ENCODE measurements at places on chromosomes 13 and 19. TPM values are rescaled to one million over a fixed set of nuclear protein-coding genes. Genes with fewer than 3 reads are reported as not detected.

GRCh38 chr13:112270951-112271350 lies 105.2 kb upstream of the SPACA7 start:
- no peak for DNase-seq
- no peaks in the 10 kb centered on the region for H3K36me3 ChIP-seq
- H3K27me3 ChIP-seq = no peaks in the 10 kb centered on the region
- no peaks in the 10 kb centered on the region for H3K4me1 ChIP-seq

DNA sequence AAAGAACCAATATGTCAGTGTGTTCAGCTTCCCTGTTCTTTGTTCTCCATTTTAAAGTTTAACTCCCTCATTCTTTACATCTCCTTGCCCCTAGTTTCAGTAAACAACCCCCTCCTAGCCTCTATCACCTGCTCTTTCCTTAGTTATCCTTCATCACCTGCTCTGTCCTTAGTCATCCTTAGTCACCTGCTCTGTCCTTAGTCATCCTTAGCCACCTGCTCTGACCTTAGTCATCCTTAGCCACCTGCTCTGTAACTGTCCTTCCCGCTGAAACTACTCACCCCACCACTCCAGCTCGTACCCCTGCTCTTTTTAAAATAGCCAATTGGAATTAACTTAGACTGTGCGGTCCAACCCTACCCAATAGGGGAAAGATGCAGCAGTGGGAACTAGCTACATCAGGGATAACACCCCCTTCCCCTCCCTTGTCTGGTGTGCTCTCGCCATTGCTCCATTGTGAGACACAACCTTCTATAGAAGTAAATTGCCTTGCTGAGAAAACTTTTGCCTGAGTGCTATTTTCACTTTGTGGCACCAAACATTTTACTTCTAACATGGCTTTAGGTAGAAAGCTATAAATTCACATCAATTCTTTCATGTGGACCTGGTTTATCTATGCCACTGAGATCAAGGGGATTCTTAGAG lies 16.2 kb downstream of the EDNRB start:
- H3K27me3 ChIP-seq = no peaks in the 10 kb centered on the region
- no peak for DNase-seq
- H3K27ac ChIP-seq = no peak overlapping the region
- no peaks in the 10 kb centered on the region for H3K36me3 ChIP-seq
- no peak overlapping the region for H3K4me3 ChIP-seq

- no peaks in the 10 kb centered on the region for H3K27me3 ChIP-seq
- no peak overlapping the region for H3K27ac ChIP-seq
- no peak for DNase-seq
- no peaks in the 10 kb centered on the region for H3K4me1 ChIP-seq
- H3K36me3 ChIP-seq = no peaks in the 10 kb centered on the region
- no peak overlapping the region for H3K4me3 ChIP-seq
Observed at GRCh38 chr19:44626048-44626624, 12.8 kb downstream of the IGSF23 start.

GRCh38 chr19:18832306-18833140 lies 764 bp downstream of the UPF1 start:
- peaks cover 33% of the 10 kb centered on the region for H3K4me1 ChIP-seq
- no peak overlapping the region for H3K27ac ChIP-seq
- no peaks in the 10 kb centered on the region for H3K27me3 ChIP-seq
- H3K36me3 ChIP-seq = no peaks in the 10 kb centered on the region

GRCh38 chr13:50617134-50617721 lies 226.3 kb downstream of the DLEU7 start:
- H3K27me3 ChIP-seq = no peaks in the 10 kb centered on the region
- H3K27ac ChIP-seq = no peak overlapping the region
- H3K4me1 ChIP-seq = peaks cover 6% of the 10 kb centered on the region
- H3K36me3 ChIP-seq = no peaks in the 10 kb centered on the region
- no peak overlapping the region for H3K4me3 ChIP-seq

GRCh38 chr19:29176981-29177754 lies 35.8 kb downstream of the UQCRFS1 start:
- no peak overlapping the region for H3K4me3 ChIP-seq
- no peaks in the 10 kb centered on the region for H3K27me3 ChIP-seq
- H3K36me3 ChIP-seq = no peaks in the 10 kb centered on the region
- H3K27ac ChIP-seq = no peak overlapping the region
- no peaks in the 10 kb centered on the region for H3K4me1 ChIP-seq
- DNase-seq = no peak

DNA sequence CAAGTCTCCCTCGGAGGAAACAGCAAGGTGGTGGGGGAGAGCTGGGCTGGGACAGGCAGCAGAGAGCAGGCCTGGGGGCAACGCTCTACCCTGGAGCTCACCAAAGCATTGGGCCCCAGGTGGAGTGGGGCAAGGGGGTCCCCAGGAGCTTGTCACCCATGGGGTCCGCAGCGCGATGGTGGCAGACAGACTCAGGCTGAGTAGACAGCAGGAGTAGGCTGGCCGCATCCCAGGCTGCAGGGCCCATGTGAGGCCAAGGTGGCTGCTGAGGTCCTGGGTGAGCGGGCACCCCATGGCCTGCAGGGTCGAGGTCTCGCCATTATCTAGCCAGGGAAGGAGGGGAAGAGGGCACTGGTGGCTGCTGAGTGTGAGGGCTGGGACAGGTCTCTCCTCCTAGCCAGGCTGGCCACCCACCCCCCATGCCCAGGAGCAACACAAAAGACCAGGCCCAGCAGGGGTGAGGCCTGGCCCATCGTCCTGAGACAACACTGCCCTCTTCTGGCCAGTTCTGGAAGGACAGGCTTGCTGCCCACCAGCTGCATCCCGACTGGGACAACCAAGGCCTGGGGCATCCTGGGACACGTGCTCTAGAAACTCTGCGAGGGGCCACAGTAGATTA lies 33.1 kb downstream of the CEBPG start:
- H3K4me3 ChIP-seq = no peak overlapping the region
- H3K27ac ChIP-seq = no peak overlapping the region
- no peaks in the 10 kb centered on the region for H3K4me1 ChIP-seq

DNA sequence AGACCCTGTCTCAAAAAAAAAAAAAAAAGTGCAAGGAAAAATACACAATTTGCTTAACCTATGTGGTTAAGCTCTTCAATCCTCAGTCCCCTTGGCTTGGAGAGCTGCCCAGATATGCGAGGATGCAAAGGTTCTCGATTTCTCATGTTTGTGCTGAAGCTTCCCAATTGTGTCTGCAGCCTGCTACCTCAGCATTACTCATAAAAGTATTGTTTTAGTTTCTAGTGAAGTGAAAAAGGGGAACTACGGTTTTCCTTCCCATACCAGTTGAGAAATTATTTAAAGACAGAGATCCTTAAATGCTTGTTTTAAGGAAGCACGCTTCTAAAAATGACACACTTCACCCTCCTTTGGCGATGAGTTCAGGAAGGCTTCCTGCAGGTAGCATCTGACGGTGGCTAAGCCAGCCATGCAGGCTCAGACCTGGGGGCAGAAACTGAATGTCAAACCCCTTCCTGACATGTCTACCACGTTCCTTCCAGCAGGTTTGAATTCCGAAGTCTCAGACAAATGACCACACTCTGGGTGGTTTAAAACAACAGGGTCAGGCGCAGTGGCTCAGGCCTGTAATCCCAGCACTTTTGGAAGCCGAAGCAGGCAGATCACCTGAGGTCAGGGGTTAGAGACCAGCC lies 47.9 kb downstream of the RUBCNL start:
- H3K27me3 ChIP-seq = no peaks in the 10 kb centered on the region
- no peak overlapping the region for H3K4me3 ChIP-seq
- no peaks in the 10 kb centered on the region for H3K36me3 ChIP-seq
- peak overlapping the region; percentile 67 for H3K27ac ChIP-seq
- H3K4me1 ChIP-seq = no peaks in the 10 kb centered on the region

- no peaks in the 10 kb centered on the region for H3K36me3 ChIP-seq
- no peak overlapping the region for H3K4me3 ChIP-seq
- peaks cover under 1% of the 10 kb centered on the region for H3K4me1 ChIP-seq
Observed at GRCh38 chr19:51724543-51724942, 752 bp upstream of the HAS1 start.

Gene IFNL2
- total RNA-seq = not detected

DNA sequence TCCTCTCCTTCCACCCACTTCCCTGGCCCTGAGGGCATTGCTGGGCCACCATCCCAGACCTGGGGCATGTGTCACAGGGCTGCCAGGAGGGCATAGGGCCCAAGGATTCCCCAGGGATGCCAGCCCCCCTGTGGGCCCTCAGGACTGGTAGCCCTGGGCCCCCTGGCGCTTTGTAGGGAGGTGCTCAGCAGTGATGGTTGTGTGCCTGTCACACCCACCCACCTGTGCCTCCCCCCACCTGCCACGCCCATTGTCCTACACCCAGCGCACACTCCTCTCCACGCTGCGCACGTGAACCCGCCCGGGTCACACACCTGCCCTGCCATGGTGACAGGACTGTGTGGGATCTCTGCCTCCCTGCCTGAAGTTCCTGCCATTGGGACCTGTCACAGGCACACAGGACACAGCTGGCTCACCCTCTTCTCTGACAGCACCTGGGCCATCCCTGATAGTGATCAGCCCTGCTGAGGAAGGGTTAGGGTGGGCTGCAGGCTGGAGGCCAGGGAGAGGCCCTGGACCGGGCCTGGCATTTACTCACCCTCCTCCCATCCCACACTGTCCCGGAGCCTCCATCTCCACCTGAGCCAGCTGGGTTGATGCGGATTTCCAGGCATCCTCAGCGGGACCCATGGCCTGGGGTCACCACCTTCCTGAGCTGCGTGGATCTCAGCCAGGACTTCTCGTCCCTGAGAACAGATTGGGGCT lies 23.9 kb downstream of the WTIP start:
- no peaks in the 10 kb centered on the region for H3K4me1 ChIP-seq
- no peak for DNase-seq
- H3K4me3 ChIP-seq = no peak overlapping the region

GRCh38 chr13:33728271-33729037 lies 89.5 kb upstream of the RFC3 start:
- H3K36me3 ChIP-seq = no peaks in the 10 kb centered on the region
- no peak overlapping the region for H3K4me3 ChIP-seq
- H3K4me1 ChIP-seq = peaks cover 3% of the 10 kb centered on the region
- peak overlapping the region; percentile 64 for H3K27ac ChIP-seq
- H3K27me3 ChIP-seq = no peaks in the 10 kb centered on the region

DNA sequence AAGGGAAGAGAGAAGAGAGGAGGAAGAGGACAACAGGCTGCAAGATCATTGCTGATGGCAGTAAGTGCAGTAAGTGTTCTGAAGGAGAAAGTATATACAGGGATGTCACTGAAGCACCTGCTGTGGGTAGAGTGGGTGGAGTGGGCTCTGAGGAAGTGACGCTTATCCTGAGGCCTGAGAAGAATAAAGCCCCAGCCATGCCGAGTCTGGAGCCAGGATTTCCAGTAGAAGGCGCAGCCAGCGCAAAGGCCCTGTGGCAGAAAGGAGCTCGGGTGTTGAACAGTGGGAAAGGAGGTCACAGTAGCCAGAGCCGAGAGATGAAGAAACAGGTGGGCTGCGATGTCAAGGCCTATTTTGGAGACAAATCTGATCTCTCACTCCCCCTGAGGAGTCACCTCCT lies 31.8 kb upstream of the ADGRE5 start:
- no peak for DNase-seq
- no peak overlapping the region for H3K4me3 ChIP-seq
- no peaks in the 10 kb centered on the region for H3K27me3 ChIP-seq
- no peaks in the 10 kb centered on the region for H3K36me3 ChIP-seq
- H3K27ac ChIP-seq = no peak overlapping the region

Gene DCLK1
- total RNA-seq = 2.0 TPM

DNA sequence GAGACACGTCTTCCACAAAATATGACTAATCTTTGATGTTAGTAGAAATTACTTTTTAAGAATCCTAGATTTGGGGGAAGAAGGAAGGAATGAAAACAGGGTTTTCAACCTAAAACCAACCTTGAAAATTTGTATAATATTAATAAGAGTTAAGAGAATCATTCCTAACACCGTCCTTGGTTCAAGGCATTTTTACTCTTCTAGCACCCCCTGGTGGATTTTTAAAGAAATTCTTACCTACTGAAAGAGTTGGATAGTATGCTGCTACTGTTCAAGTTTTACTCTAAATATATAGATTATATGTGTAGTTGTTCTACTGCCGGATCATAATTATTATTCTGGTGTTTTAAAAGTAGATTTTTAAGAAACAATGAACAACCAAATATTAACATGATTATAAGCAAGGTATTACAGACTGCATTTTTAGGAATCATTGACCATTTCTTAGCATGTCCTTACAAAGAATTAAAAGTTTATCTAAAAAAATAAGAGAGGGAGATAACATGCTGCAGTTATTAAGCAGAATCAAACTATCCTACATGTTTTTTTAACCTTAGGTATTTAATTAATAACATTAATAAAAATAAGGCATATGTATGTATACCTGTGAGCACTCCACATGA lies 7.4 kb upstream of the SLITRK6 start:
- H3K36me3 ChIP-seq = no peaks in the 10 kb centered on the region
- no peak overlapping the region for H3K4me3 ChIP-seq
- no peak overlapping the region for H3K27ac ChIP-seq
- H3K4me1 ChIP-seq = no peaks in the 10 kb centered on the region
- no peaks in the 10 kb centered on the region for H3K27me3 ChIP-seq

Gene SEMA6B
- total RNA-seq = 49.5 TPM

Gene PSG11
- total RNA-seq = not detected

Gene ZIC5
- not detected for total RNA-seq

Gene CBY2
- not detected for total RNA-seq

GRCh38 chr13:61415058-61415721 lies 459 bp downstream of the PCDH20 start:
- H3K27ac ChIP-seq = no peak overlapping the region
- peaks cover 3% of the 10 kb centered on the region for H3K27me3 ChIP-seq
- no peak for DNase-seq
- no peaks in the 10 kb centered on the region for H3K36me3 ChIP-seq
- H3K4me3 ChIP-seq = no peak overlapping the region

Gene PLEKHJ1
- total RNA-seq = 74.4 TPM

DNA sequence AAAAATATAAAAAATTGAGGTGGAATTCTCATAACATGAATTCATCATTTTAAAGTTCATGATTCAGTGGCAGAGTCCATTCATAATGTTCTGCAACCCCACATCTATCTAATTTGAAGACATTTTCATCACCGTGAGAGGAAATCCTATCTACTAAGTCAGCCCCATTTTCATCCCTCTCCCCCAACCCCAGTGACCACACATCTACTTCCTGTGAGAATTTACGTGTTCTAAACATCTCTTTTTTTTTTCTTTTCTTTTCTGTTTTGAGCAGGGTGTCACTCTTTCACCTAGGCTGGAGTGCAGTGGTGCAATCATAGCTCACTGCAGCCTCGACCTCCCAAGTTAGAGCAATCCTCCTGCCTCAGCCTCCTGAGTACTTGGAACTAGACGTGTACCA lies 17.5 kb downstream of the ATCAY start:
- H3K4me3 ChIP-seq = no peak overlapping the region
- no peaks in the 10 kb centered on the region for H3K4me1 ChIP-seq
- H3K27me3 ChIP-seq = no peaks in the 10 kb centered on the region
- no peak for DNase-seq
- no peak overlapping the region for H3K27ac ChIP-seq
- H3K36me3 ChIP-seq = no peaks in the 10 kb centered on the region

GRCh38 chr19:37905946-37906868 lies at the start of gene WDR87:
WDR87 (minus strand) TSS chr19:37906594; CDS start chr19:37898239, 8,355 bp downstream.
- peak within 1 kb of the TSS; percentile 66 for H3K27ac ChIP-seq
- peak within 1 kb of the TSS; percentile 5 for H3K4me3 ChIP-seq
- no peaks in the 10 kb centered on the region for H3K27me3 ChIP-seq

Gene ATP12A
- not detected for total RNA-seq

- no peaks in the 10 kb centered on the region for H3K4me1 ChIP-seq
- no peak for DNase-seq
- H3K27me3 ChIP-seq = no peaks in the 10 kb centered on the region
- no peak overlapping the region for H3K4me3 ChIP-seq
Observed at GRCh38 chr13:85771856-85772255, 27.4 kb downstream of the SLITRK6 start.

Gene CEACAM21
- total RNA-seq = 3.1 TPM
